Stimulated activated CD8-positive, alpha-beta memory T cell treated with anti-CD3 and anti-CD28 coated beads, Interleukin-7, amount 100 ng/mL, for 4 hours (primary cell): ENCODE measurements at places on chromosomes 1 and 21.

DNA sequence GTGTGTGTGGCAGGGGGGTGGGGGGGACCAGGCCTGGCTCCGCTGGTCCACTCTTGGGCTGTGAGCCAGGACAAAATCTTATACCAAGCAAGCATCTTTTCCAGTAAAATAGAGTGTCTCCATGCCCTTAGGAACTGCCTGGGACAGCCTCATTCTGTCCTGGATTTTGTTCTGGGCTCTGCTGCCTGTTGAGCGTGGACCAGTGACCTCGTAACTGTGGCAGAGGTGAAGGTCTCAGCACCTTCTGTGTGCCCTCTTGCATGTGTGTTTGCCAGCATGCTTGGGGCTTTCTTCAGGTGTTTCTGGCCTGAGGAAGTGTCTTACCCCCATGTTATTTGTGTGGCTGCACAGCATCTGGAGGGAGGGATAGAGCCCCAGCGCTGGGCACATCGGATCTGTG, 45.7 kb downstream of the GALNT2 start:
- no peak for DNase-seq

- no peak for DNase-seq
Observed at GRCh38 chr1:5686195-5686594, 306.0 kb downstream of the NPHP4 start.

DNA sequence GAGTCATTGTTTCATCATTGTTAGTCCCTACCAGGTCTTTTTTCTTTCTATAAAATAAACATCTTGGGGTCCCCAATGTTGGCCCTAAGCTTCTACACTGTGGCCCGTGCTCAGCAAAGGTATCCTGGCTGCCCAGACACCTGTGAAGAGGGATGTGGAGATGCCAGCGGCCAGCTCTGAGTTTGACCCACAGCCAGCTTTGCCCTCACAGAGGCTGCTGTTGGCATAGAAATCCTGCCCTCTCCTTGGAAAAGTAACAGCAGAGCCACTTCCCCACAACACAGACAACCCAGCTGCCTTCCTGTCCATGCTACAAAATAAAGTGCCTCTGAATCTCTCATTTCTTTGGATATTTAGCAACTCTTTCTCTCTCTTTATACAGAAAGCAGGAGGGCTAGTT, 6.0 kb downstream of the TRIM62 start:
- no peak for DNase-seq

GRCh38 chr1:183566026-183566425, 24.2 kb downstream of the NCF2 start:
- DNase-seq: no peak

- no peak for DNase-seq
Observed at GRCh38 chr1:71464016-71464415, 383.2 kb upstream of the ZRANB2 start.
